ENCODE measurements at places on chromosomes 16 and 17. TPM values are rescaled to one million over a fixed set of nuclear protein-coding genes. Genes with fewer than 3 reads are reported as not detected.

DNA sequence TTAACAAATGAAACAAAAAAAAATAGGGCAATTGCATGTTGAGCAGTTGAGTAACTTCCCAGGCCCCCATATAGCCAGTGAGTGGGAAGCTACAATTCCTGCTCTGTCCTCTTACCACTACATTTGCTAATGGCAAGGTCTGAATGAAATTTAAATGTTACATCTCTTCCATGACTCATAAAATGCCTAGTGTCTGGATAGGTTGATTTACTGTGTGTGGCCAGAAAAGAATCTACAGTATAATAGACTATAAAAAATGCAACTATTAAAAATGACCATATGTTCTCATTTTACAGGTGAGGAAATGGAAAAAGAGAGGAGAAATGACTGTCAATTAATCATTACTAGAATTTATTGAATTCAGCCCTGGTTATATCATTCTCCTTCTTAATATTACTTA, 1199.3 kb downstream of the CDH11 start:
- no peak overlapping the region for H3K27ac ChIP-seq
- H3K4me3 ChIP-seq, result no peak overlapping the region
- no peaks in the 10 kb centered on the region for H3K4me1 ChIP-seq
- DNase-seq, result no peak

- H3K4me3 ChIP-seq, result no peak overlapping the region
- H3K27me3 ChIP-seq, result no peaks in the 10 kb centered on the region
- no peak for DNase-seq
Measured at GRCh38 chr16:68752602-68753001, 15.5 kb downstream of the CDH1 start.

DNA sequence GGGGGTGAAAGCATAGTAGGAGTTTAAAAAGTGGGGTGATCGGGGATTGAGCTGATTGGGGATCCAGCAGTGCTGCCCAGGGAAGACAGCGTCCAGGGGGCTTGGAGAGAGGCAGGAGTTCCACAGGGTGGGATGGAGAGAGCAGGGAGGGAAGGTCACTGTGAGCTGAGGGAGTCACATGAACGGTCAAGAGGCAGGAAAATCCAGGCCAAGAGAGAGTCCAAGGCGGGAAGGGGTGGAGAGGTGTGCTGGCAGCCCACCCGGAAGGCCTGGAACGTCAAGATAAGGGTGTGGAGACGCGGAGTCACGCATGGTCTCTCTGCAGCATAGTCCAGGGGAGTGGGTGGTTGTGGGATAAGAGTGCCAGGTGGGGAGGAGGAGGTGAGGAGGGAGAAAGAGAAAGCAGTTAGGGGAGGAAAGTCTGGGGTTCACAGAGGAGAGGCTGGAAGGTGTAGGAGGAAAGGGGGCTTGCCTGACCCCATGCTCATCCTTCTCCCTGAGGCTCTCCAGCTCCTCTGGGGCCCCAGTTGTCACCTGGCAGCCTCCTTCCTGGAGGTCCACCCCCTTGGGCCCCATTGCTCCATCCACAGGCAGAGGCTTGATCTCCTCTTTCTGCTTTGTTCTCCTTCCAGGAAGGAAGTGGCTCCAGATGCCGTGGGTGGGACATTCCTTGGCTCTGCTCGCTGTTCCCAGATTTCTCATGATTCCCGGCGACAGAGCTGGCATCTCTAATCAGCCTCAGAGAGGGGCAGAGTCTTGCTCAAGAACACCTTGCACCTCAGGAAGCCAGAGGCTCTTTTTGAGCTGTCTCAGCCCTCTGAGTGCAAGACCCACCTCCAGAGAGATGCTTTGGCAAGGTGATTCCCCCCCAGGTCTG, 28.7 kb downstream of the CCR7 start:
- no peaks in the 10 kb centered on the region for H3K36me3 ChIP-seq
- peak overlapping the region; percentile 90 for H3K27ac ChIP-seq
- DNase-seq, result no peak
- H3K4me3 ChIP-seq, result no peak overlapping the region

GRCh38 chr16:6600167-6600566, 732.5 kb upstream of the RBFOX1 start:
- no peaks in the 10 kb centered on the region for H3K27me3 ChIP-seq
- no peak for DNase-seq
- no peak overlapping the region for H3K27ac ChIP-seq

- no peaks in the 10 kb centered on the region for H3K27me3 ChIP-seq
- peak overlapping the region; percentile 96 for H3K27ac ChIP-seq
- peaks cover 36% of the 10 kb centered on the region for H3K4me1 ChIP-seq
- peaks cover 5% of the 10 kb centered on the region for H3K36me3 ChIP-seq
Measured at GRCh38 chr17:59105852-59106462, 723 bp downstream of the TRIM37 start.

DNA sequence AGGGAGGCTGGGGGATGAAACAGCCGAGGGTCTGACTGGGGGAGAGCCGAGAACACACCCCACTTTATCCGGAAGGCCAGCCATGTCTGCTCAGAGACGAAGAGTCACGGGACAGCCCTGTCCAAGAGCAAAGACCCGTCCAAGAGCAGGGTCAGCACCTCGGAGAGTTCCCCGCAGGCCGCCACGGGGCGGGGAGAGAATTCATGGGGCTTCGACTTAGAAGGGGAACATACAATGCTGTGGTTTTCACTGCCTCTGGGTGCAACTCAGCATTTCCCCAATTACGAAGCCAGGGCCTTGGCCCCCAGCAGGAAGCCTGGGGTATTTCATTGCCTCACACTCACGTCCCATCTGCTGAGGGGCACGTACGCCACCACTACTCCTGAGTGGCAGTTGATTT, 59.3 kb downstream of the JPH3 start:
- no peaks in the 10 kb centered on the region for H3K36me3 ChIP-seq
- no peak for DNase-seq
- no peaks in the 10 kb centered on the region for H3K27me3 ChIP-seq
- H3K4me1 ChIP-seq, result no peaks in the 10 kb centered on the region
- no peak overlapping the region for H3K4me3 ChIP-seq

- no peak overlapping the region for H3K27ac ChIP-seq
- DNase-seq, result no peak
- peaks cover 38% of the 10 kb centered on the region for H3K27me3 ChIP-seq
- H3K36me3 ChIP-seq, result no peaks in the 10 kb centered on the region
- H3K4me1 ChIP-seq, result no peaks in the 10 kb centered on the region
Measured at GRCh38 chr17:73546770-73547536, 97.3 kb downstream of the SDK2 start.

- H3K27ac ChIP-seq, result no peak overlapping the region
- peaks cover 28% of the 10 kb centered on the region for H3K27me3 ChIP-seq
- no peak for DNase-seq
Measured at GRCh38 chr16:9661336-9662017, 520.8 kb downstream of the GRIN2A start.

- DNase-seq, result no peak
Measured at GRCh38 chr17:34582185-34582900, 3.0 kb downstream of the TMEM132E start.

- no peak for DNase-seq
- no peaks in the 10 kb centered on the region for H3K4me1 ChIP-seq
- no peaks in the 10 kb centered on the region for H3K36me3 ChIP-seq
- no peaks in the 10 kb centered on the region for H3K27me3 ChIP-seq
- H3K27ac ChIP-seq, result no peak overlapping the region
- H3K4me3 ChIP-seq, result no peak overlapping the region
Measured at GRCh38 chr17:56658648-56659047, 65.1 kb downstream of the NOG start.

DNA sequence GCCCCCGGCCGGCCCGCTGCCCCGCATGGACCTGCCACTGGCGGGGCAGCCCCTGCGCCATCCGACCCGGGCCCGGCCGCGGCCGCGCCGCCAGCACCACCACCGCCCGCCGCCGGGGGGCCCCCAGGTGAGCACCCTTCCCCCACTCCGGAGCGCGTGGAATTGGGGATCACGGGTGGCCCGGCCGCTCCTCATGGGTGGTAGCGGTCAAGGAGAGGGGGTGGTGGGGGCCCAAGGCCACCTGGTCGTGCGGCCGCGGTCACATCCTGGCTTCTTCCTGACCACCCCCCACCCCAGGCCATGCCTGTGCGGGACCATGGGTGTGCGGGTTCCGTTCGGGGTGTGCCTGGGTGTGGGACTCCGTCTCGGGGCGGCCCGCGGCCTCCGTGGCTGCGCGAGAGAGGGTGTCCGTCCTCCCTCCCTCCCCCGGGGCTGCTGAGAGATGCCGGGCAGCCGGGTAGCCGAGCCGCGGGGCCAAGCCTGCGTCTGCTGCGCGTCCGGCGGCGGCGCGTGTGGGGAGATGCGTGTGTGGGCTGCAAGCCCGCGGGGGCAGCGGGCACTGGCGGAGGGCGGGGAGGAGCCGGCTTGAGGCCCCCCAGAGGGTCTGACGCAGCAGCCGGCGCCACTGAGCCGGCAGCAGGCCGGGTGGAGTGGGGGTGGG, 6.8 kb downstream of the ACD start:
- no peak overlapping the region for H3K27ac ChIP-seq
- peaks cover 58% of the 10 kb centered on the region for H3K27me3 ChIP-seq
- peaks cover 38% of the 10 kb centered on the region for H3K4me1 ChIP-seq
- peak overlapping the region; percentile 45 for H3K4me3 ChIP-seq
- no peak for DNase-seq

DNA sequence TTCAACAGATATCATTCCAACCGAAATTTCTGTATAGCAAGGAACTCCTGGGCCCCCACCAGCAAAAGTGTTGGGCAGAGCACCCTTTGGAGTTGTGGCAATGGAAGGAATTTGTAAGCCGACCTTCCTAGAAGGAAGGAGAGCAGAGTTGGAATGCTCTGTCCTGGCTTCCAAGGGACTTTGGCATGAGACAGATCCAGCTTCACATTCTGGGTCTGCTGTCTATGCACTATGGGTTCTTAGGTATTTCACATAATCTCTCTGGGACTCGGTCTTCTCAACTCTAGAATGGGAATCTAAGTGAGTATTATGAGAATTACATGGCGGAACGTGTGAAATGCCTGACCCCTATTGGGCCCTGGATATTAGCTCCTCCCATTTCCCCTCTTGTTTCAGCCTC, 63.2 kb upstream of the MARCHF10 start:
- no peak for DNase-seq
- H3K36me3 ChIP-seq, result no peaks in the 10 kb centered on the region
- no peak overlapping the region for H3K4me3 ChIP-seq
- no peaks in the 10 kb centered on the region for H3K4me1 ChIP-seq
- no peak overlapping the region for H3K27ac ChIP-seq

- peaks cover 34% of the 10 kb centered on the region for H3K4me1 ChIP-seq
- peak overlapping the region; percentile 91 for H3K4me3 ChIP-seq
- H3K36me3 ChIP-seq, result no peaks in the 10 kb centered on the region
Measured at GRCh38 chr16:24540602-24541210, 1.3 kb downstream of the RBBP6 start.

- H3K27ac ChIP-seq, result no peak overlapping the region
- H3K36me3 ChIP-seq, result no peaks in the 10 kb centered on the region
- no peak overlapping the region for H3K4me3 ChIP-seq
- DNase-seq, result no peak
Measured at GRCh38 chr17:27217631-27218030, 76.3 kb upstream of the WSB1 start.

GRCh38 chr16:67336116-67336515, 9.5 kb downstream of the LRRC36 start:
- H3K4me1 ChIP-seq, result no peaks in the 10 kb centered on the region
- H3K4me3 ChIP-seq, result no peak overlapping the region
- no peaks in the 10 kb centered on the region for H3K36me3 ChIP-seq
- DNase-seq, result peak; percentile 21
- H3K27me3 ChIP-seq, result no peaks in the 10 kb centered on the region
- H3K27ac ChIP-seq, result no peak overlapping the region

DNA sequence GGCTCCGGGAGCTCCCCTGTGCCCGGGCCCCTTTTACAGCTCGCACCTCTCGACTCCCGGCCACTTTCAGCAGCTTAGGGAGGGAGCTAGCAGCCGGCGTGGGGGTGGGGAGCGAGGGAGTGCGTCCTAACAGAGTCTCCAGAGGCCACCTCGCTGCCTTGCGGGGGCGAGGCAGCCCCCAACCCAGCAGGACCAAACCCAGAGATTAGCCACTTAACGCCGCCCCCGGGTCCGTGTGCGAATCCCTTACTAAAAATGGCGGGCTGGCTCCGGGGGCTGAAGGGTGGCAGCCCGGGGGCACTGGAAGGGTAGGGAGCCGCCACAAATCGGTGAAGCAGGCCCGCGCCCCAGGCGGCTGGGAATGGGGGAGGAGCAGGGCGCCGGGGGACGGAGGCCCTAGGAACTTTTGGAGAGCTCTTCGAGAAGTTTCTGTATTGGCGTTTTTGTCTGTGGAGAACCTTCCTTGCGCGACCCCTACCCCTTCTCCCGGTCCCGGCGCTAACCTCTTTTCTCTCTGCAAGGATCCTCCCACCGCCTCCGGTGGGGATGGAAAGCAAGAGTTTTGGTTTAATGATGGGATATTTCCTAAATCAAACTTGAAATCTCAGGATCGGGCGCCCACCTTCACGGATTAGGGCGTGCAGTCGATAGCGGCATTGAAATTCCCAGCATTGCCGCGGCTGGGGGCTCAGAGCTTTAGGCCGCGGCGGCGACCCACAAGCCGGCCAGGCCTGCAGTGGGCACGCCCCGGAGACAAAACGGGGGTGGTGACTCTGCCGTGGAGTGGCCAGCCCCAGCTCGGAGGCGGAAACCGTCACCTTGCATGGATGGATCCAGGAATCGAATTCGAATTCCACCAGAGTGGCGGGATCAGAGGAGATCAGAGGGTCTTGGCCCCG, 793 bp upstream of the IRX3 start:
- H3K27me3 ChIP-seq, result peaks cover 80% of the 10 kb centered on the region
- H3K36me3 ChIP-seq, result no peaks in the 10 kb centered on the region
- peak overlapping the region; percentile 57 for H3K4me3 ChIP-seq
- H3K27ac ChIP-seq, result peak overlapping the region; percentile 27
- H3K4me1 ChIP-seq, result peaks cover 82% of the 10 kb centered on the region

DNA sequence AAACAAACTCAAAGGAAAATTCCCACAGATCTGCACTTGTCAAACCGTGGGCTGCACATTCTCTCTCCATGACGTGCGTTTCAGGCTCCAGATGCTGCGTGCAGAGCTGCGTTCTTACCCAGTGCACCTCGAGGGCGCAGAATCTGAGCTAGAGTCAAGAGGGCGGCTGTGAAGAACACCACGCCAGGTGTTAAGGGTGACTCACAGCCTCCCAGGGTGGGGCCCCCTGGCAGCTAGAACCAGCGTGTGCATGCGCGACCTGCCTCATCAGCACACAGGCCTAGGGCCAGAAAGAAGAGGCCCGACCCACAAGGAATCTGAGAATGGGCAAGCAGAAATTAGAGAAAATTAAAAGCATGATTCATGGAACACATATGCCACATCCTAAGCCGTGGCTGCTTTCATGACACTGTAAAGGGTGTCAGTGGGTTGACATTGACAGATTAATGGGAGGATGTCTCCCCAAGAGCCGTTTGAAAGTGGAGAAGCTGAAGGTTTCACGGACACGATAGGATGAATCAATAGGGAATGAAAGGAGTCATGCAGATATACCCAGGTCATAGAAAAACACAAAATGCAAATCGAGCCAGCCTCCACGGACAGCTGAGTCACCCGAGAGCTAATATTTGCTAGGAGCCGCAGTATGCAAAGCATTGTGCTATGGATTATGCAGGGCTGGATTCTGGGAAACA, 29.0 kb downstream of the MARCHF10 start:
- no peak overlapping the region for H3K4me3 ChIP-seq
- no peaks in the 10 kb centered on the region for H3K27me3 ChIP-seq
- H3K27ac ChIP-seq, result no peak overlapping the region
- DNase-seq, result no peak

GRCh38 chr17:71334048-71334751, 786.6 kb upstream of the SOX9 start:
- H3K27ac ChIP-seq, result no peak overlapping the region
- H3K27me3 ChIP-seq, result no peaks in the 10 kb centered on the region
- no peak for DNase-seq

CDRT4 gene
- 1.6 TPM for total RNA-seq

DHRS7C gene
- total RNA-seq, result not detected

HAGHL gene
- 5.4 TPM for total RNA-seq

PIRT gene
- total RNA-seq, result 3.5 TPM

HOXB8 gene
- total RNA-seq, result not detected

PCGF2 gene
- total RNA-seq, result 10.3 TPM

ELMO3 gene
- 0.83 TPM for total RNA-seq

RNF43 gene
- 0.26 TPM for total RNA-seq

ITGAD gene
- total RNA-seq, result 0.50 TPM

SLC52A1 gene
- not detected for total RNA-seq
